Activated T-cell treated with anti-CD3 and anti-CD28 coated beads, Interleukin-2, amount 50 U/mL, for 48 hours (primary cell): ENCODE measurements at places on chromosomes 12 and 14.

GRCh38 chr12:15721316-15722115 is 67.7 kb downstream of the EPS8 start:
- no peak for DNase-seq

- DNase-seq, result no peak
These were observed 603 bp upstream of the ENDOU start for GRCh38 chr12:47725893-47726292.

DNA sequence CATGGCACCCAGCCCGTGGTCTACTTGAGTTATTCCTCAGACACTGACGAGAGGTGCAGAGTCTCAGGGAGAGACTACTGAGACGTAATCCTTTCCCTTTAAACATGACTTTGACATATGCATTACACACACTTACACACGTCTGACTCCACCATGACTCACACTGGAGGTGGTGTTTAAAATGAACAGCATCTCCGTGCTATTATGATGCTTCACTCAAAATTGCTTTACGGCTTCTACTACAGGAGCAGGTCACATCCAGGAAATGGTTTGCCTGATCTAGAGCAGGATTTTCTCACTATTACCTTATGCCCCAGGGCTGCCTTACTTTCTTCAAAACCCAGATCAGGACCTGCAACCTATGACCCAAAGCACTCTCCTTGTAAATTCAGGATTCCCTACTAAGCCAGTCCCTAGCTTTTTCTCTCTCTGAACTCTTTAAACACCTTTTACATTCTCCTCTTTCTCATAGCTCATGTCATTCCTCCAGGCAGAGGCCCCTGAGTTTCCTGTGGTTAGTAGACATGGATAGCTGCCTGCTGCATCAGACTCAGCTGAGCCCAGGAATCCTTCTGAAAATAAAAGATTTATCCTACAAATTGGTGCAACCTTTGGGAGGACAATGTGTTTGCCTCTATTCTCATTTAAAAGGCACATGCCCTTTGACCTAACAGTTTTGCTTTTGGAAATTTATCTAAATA is 31.2 kb downstream of the TMCC3 start:
- DNase-seq, result peak; percentile 44

- peak; percentile 63 for DNase-seq
These were observed 75.0 kb downstream of the TGFB3 start for GRCh38 chr14:75906680-75907280.

DNA sequence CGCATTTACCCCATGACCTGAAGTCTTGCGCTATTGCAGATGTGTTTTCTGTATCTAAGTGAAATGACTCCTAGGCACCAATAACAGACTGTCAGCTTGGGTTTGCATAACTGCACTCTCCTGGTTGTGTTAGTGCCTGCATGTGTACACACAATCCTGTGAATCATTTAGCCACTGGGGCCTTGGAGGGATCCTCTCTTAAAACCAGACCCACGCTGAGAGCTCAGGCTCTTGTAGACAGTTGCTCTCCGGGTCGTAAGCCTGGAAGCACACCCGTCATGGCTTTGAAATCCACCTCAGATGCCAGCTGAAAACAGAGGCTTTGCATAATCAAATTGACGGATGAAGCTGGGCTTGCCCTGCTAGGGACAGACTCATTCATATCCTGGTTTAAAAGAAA is 79.2 kb upstream of the RBM19 start:
- no peak for DNase-seq

DNA sequence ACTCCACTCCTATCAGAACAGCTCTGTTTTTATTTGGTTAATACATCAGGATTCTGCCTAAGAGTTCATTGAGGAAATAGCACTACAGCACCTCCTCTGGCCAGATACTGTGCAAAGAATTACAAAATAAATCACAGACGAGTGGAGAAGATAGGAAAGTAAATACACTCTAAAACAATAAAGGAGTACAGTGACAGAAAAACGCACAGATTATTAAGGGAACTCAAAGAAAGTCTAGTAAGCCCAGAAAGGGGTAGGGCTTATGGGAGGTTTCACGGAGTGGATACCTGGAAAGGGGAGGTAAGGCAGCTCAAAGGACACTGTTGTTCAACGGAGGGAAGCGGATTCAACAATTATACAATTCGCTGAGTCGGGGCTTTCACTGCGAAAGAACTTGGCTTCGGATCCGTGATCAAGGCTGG is 5.5 kb downstream of the OR10AD1 start:
- DNase-seq, result no peak

DNA sequence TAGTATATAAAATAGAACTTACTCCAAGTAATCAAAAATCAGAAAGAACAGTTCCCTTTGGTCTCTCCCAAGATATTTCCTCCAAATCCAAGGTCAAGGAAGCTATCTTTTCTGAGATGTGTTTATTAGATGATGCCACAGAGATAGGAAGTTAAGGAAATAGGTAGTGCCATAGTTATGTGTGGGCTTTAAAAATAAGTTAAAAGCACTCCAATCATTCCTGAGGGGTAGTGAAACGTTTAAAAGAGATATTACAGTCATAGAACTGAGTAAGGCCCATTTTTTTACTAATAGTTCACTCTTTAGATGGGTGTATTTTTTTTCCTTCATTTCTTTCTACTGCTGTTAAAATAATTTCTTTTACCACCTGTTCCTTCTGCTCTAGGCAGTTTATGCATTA is 1630.9 kb upstream of the SEL1L start:
- DNase-seq, result no peak
